ENCODE measurements at places on chromosomes 6 and 20.

GRCh38 chr20:60804918-60805630 is 447.0 kb upstream of the CDH4 start:
- no peak for DNase-seq

DNA sequence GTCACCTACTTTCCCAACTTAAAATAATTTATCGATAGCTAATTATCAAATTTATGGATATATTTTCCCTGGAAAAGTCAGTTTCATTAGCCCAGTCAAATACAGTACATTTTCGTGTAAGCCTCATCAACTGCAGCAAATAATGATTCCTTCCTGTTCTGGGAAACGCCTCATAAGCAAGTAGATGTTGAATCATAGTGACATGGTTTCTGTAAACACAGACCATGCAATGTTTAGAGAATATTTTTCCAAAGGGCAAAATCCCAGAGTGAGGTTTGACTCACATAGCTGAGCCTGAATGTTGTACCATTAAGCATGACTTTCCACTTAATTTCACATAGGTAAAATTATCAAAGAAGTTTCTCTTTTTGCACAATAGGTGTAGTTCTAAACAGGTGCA is 16.7 kb upstream of the VNN1 start:
- no peak for DNase-seq

DNA sequence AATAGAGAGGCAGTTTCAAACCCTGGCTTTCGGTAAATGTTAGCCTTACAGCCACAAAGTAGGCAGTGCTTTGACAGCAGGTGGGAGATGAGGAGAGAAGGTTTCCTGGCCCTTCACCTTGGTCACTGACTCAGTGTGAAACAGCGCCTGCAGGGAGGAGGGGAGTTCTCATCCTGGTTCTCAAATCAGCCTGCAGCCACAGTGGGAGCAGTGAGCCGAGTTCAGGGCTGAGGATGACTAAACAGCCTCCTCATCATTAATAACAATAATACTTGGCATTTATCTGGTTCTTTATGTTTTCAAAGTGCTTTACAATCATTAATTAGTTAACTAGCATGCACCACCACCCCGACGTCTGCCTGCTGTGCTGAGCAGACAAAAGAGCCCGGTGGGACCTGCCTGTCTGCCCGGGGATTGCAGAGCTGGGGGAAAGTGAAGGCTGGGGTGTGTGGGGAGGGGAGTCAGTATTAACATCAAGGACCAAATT is 59.6 kb downstream of the PRDM1 start:
- no peak for DNase-seq

DNA sequence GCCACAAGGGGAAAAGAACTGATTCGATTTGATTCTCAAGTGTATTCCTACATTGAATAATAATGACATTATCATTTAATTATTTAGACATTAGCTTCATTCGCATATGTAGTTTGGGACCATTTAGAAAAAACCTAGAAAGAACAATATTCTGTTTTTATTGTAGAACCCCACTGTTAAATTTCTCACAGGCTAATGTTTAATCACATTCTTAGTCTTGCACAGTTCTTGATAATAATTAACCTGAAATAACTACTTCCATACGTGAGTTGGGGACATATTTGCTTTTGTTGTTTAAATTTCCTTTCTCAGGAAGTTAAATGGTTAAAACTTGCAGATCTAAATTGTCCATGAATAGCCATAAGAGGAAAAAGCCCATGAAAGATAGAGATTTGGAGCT is 275.2 kb downstream of the TFAP2B start:
- no peak for DNase-seq

DNA sequence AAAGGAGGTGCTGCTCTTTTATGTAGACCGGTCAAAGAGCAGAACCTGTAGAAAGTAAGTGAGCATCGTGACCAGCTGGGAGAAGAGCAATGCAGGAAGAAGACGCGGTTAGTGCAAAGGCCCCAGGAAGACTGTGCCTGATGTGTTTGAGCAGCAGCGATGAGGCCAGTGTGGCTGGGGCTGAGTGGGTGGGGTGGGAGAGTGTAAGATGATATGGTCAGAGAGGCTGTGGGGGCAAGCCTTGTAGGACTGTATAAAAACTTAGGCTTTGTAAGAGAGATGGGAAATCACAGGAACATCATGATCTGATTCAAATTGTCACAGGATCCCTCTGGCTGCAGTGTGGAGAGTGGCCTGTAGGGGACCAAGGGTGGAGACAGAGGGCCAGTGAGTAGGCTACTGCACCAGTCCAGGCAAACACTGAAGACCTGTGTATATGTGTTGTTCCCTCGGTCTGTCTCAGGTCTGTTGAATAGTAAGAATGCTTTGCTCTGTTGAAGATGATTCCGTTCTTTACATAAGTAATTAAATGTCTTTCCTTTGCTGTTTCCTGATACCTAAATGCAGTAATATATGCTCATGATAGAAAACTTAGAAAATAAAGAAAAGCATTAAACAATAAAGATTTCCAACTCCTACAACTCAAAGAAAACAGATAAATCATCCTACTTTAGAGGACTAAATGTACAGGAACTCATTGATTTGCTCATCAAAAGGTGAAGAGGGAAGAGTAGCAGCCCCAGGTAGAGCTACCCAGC is 23.6 kb upstream of the WFDC2 start:
- no peak for DNase-seq

DNA sequence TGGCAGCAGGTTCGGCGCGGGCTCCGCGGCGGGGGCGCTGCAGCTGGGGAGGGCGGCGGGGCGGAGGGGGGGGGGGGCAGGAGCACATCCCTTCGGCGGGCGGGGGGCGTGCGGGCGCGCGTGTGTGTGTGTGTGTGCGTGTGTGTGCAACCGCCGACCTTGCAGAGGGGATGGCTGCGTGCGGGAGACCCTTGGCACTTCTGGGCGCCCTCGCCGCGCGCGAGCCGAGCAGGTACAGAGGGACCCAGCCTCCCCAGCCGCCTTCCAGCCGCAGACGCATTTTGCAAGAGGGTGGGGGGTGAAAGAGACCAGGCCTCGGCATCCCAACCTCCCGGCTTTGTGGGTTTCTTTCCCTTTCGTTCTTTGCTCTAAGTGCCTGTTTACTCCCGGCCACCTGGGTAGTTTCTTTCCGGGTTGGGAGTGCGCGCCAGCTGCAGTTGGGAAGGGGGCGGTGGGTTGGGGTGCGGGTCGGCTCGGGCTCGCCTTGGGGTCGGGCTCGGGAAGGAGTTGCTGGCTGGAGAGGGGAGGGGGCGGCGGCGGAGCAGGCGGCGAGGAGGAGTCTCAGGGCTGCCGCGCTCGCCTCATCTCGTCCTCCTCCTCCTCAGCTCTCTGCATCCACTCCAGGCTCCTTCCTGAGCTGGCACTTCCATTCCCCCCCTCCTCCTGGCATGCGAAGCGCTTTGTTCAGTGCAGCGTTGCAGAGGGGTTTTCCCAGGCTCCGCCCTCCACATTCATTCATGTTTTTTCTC is 620 bp downstream of the HIVEP1 start:
- peak; percentile 74 for DNase-seq

Data from T-helper 1 cell (primary cell).